ENCODE measurements at places on chromosomes 1 and 21.

DNA sequence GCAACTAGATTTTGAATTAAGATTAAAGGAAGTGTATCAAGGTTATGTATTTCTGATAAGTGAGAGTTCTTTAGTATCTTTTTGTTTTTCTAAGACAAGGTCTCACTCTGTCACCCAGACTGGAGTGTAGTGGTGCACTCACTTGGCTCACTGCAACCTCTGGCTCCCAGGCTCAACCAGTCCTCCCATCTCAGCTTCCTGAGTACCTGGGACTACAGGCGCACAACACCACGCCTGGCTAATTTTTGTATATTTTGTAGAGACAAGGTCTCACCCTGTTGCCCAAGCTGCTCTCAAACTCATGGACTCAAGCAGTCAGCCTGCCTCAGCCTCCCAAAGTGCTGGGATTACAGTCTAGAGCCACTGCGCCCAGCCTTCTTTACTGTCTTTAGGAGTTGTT lies 33.7 kb downstream of the DHX9 start:
- DNase-seq = no peak

DNA sequence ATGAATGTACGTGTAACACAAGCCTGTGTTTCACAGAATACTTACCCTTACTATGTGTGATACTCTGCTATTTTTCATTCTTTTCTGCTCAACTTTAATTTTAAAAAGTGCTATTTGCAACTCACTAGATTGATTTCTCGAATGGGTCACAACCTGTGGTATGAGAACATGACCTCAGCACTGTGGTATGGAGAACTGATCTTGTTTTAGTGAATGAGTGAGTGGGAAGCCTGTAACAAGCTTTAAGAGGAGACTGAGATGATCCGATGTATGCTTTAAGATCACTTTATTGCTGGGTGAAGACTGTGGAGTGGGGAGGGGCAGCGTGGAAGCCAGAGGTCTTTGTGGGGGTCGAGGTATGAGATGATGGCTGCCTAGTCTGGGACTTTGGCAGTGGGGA lies 21.6 kb downstream of the MECR start:
- DNase-seq = no peak

DNA sequence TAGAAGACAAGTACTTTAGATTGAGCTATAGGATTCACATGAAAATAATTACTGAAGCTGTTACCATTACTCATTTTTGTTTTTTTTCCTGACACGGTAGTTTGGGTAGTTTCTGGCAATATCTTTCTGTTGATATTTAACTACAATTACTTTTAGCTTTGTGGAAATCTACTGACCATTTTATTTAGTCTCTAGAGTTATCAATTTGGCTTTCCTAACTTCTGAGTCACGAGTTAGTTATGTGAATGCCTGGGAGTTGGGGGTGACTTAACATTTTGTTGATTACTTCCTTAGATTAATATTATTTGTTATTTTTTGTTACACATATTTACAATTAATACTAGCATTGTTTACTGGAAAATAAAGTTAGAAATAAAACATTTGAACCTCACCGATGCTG lies 160.6 kb downstream of the HMCN1 start:
- no peak for DNase-seq

DNA sequence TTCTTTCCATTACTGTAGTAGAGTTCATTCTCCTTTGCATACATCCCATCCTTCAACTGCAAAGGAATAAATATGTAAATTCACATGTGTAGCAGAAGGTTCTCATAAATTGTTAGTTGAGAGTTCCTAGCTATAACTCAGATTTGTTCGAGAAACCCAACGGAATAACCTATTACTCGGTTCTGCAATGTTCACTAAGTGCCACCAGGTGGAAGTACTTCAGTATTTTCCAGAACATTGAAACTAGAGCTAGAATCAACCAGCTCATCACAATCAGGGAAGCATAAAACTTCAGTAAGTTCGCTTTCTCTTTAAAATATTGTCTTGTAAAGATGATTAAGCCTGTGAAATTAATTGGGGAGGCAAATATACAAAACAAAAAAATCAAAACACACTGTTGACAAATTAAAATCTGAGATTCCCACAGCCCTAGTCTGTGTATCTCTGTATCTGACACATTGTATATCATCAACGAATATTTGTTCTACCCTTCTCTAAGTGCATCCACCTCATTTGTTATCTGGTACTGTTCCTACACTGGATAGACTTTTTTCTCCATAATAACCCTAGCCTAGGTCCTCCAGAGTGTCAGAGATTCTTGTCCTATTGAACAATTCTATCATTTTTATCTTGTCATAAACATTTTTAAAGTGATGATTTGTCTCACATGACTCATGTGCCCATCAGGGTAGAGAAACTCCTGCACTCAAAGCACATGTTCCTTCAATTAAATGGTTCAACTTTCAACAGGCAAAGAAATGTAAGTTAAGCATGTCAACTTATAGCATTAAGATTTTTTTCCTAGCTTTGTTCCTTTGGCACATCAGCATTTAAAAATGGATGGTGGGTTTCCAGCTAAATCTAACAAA lies 31.9 kb downstream of the MROH9 start:
- DNase-seq = peak; percentile 12

GRCh38 chr1:205764578-205764977 lies 10.7 kb downstream of the RAB29 start:
- DNase-seq = no peak

- DNase-seq = no peak
Observed at GRCh38 chr1:61687901-61688300, 37.0 kb downstream of the TM2D1 start.

DNA sequence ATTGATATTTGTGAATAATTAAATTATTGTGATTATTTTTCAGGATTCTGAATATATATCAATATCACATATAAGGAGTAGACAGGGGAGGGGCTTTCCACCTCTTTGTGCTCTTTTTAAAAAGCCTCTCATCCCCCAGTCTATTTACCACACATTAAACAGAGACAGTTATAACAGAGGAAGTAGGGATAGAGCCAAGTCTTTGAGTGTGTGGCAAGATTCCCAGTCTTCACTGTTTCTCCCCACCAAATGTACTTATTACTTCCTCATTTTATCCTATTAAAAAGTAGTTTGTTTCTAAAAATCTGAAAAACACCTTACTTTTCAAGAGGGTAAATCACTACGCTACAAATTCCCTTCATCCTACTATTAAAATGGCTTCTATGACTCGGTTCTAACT lies 46.7 kb downstream of the EPS15 start:
- DNase-seq = no peak

Data from activated CD4-positive, alpha-beta T cell treated with anti-CD3 and anti-CD28 coated beads, Interleukin-2, amount 10 ng/mL, durations not matched to agents 7 days and 5 days (primary cell).